ENCODE measurements at places on chromosomes 7 and 10.

- DNase-seq = no peak
Measured at GRCh38 chr10:78148216-78148960, 114.7 kb downstream of the RPS24 start.

- DNase-seq = no peak
Measured at GRCh38 chr10:17913604-17914003, 38.1 kb upstream of the SLC39A12 start.

DNA sequence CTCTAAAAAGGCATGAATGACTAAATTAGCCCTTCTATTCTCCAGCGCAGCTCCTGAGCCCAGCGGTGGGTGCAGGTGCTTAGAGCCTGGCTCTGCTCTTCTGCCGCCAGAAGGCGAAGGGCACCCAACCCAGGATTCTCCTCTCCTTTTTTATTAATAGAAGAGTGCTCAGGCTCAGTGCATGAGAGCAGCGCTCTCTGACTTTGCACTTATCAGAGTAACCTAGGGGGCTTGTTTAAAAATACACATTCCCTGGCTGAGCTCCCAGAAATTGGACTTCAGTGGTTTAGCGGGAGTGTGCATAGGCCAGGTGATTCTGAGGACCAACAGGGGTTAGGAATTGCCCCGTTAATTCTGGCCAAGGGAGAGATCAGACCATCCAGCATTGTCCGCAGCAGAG lies 1.7 kb upstream of the PFKP start:
- no peak for DNase-seq

DNA sequence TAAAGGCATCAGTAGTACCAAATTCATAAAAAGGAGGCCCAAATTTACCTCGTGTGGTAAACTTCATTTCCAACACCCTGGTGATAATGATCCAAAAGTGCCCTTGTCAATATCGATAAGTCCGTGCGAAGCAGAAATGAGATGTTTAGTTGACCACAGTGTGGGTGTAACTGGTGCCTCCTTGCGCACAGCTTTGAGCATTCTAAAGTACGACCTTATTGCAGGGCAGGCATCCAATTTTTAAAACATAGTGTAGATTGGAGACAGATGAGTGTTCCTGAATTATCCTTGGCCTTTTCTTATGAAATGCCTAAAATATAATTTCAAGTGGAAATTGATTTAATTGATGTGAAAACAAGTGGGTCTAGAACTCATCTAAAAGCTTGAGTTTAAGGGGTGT lies 248.4 kb downstream of the TRIL start:
- DNase-seq = no peak

DNA sequence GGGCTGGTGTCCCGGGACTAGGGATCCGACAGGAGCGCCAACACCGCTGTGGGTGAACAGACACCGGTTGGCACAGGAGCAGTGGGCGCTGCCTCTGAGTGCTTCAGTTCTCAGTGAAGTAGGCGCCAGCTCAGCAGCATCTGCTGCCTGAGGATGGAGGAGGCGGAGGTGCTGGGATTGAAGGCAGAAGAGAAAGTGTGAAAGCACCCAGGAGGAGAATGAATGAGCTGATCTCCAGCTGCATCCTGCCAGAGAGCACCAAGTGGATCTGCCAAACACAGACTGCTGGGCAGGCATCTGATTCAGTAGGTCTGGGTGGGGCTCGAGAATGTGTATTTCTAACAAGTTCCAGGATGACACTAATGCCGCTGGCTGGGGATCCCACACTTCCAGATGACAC lies 74.5 kb downstream of the LANCL2 start:
- no peak for DNase-seq

DNA sequence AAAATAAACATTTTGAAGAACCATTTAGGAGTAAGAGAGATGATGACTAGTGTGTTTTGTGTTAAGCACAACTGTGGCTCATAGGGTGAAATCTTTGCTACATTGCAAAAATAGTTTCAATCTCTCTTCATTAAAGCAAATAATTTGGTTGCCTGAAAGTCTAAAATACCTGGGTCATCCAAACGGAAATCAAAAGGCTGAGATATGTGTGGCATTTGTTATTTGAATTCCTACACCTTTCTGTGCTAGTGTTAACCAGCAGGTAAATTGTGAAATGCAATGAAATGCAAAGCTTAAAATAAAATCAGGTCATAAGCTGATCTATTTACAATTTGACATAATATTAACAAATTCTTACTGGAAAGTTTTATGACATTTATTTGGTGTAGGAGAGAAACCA lies 40.9 kb upstream of the SEMA3E start:
- no peak for DNase-seq

DNA sequence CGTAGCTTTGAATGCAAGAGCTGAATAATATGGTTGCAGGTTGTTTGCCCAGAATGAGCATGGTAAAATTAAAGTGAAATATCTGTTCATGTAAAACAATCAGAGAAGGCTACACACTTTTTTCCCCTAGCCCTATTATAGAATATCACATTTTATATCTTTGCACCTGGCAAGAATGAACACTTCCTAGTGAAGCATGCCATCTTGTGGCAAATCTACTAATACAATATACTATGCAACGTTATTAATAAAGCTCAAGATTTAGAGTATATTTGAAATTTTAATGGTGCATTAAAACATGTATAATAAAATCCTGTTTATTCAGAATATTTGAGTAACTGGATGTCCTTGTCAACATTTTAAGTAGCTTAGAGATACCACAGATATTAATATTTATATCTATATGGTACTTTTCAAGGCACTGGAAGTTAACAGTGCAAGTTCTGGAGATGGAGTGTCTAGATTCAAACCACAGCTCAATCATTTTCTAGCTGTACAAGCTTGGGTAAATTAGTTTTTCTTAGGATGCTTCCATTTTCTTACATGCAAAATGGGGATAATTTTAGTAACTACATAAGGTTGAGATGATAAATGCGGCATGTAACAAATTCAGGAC lies 643.1 kb upstream of the SEMA3D start:
- no peak for DNase-seq

- DNase-seq = no peak
Measured at GRCh38 chr10:30804478-30805055, 175.0 kb upstream of the LYZL2 start.

DNA sequence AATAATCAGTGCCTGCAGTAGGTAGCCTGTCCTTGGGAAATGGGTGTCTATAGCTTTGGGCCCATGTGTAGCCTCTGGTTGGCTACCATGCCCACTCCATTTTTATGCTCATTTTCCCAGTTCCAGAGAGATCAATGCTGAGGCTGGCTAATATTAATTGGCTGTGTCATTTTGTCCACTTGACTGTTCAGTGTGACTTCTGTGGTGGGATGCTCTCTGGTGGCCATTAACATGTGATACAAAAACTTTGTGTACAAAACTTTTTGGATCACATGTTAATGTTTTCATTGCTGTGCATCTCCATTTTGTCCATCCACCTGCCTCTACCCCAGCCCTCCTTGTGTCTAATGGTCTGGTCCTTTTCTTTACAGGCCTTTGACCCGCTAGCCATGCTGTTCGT lies 22.7 kb downstream of the VIM start:
- no peak for DNase-seq

DNA sequence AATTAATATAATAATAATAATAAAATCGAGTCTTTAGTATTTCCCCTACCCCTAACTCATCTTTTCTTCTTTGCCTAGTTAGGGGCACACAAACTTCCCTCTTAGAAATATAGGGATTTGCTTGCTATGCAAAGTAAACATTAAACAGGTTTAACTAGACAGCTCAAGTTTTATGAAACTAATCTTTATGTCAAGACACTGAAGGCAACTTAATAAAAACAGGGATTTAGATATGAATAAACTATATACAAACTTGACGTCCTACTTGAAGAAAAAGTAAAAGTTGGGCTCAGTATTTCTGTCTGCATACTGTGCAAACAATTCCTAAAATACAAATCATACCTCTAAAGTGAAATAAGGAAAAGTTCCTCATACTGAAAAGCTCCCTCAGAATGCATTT lies 52.1 kb upstream of the CAV2 start:
- DNase-seq = no peak

DNA sequence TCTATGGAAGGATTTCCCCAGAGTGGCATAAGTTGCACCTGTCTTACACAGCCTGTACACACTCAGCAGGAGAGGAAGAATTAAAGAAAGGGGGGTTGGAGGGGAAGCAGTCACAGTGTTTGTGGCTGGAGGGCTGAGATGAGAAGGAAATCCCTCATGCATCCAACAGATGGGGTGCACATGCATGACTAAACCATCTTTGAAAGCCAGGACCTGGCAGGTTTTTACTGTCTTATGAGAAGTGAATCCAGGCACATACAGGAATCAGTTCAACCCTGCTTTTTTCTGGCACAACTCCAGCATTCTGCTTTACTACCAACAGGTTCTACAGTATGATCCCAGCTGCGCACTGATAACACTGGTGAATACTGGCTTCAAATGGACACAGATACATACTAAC lies 107.7 kb downstream of the CACNA2D1 start:
- DNase-seq = no peak

GRCh38 chr7:107332488-107333269 lies 137.2 kb upstream of the GPR22 start:
- DNase-seq = no peak

GRCh38 chr10:104084482-104085142 lies 1.1 kb downstream of the COL17A1 start:
- no peak for DNase-seq

- DNase-seq = no peak
Measured at GRCh38 chr10:124942317-124943169, 620 bp downstream of the ZRANB1 start.

DNA sequence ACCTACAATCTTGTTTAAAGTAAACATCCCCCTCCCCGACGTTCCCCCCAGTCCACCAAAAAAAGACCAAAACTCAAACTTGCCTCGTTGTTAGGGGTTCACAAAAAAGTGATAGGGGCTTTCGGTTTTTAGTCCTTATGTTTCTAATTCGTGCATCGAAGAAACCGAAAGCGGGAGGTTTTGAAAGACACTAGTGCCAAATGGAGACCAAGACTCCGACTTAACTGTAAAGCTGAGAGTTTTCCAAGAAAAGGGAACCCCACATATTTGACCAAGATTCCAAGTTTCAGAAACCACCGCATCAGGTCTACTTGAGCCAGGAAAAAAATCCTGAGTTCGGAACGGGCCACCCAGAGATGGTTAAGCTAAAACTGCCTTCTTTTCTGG lies 534 bp downstream of the PSMA2 start:
- no peak for DNase-seq

DNA sequence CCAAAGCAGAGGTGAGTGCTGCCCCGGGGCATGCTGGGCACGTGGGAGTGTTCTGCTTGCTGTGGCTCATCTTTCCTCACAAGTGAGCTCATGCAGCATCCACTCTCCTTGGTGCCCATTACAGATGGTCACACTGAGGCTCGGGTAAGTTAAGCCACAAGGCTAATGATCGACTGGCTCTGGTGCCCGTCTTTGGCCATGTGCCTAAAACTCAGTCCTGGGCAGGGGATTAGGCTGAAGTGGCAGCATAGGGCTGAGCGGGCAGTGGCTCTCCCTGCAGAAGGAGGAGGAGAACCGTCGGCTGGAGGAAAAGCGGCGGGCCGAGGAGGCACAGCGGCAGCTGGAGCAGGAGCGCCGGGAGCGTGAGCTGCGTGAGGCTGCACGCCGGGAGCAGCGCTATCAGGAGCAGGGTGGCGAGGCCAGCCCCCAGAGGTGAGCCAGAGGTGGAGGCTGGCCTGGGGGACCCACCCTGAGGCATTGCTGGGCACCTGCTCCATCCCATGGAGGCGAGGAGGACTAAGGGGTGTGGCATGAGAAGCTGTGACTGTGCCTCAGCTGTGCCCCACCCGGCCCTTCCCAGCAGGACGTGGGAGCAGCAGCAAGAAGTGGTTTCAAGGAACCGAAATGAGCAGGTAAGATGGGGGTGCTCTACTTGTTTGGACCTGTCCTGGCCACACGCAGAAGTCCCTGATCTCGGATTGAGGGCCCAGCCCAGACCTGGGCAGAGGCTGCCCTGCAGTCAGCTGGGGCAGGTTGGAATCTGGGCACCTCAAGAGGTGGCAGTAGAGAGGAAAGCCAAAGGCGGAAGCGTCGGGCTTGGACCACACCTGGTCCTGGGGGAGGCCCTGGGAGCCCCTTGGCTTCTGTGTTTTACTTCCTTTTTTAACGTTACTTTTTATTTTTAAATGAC lies 7.3 kb downstream of the PGAM2 start:
- no peak for DNase-seq

DNA sequence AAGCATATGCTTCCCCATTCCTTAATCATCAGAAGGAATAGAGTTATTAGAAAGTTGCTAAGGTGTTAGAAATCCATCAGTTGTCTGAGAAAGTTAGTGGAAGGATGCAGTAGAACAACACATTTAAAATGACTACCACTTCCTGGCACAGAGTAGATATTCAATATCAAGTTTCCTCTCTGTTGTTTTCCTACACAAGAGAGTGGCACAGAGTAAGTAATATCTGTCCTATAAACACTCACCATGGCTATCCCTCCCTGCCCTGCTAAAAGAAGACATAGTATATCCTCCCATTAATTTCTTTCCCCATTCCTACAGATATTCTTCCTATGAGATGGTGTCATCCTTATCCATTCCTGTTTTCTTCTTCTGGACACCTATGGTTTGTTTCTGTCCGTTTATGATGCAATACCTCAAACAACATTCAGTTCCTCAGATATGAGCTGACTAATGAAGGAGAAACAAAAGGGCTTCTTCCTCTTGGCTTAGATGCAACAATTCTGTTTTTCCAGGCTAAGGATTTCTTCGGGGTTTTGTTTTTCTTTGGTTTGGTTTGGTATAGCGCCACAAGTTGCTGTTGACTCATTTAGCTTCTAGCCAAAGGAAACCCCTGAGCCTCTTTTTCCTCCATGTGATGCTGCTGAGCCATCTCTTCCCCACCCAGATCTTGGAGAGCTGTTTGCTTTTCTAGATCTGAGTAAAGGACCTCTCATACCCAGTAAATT lies 32.9 kb upstream of the BPGM start:
- DNase-seq = peak; percentile 9

GRCh38 chr7:100091411-100092181 lies 2.8 kb downstream of the COPS6 start:
- DNase-seq = peak; percentile 23

DNA sequence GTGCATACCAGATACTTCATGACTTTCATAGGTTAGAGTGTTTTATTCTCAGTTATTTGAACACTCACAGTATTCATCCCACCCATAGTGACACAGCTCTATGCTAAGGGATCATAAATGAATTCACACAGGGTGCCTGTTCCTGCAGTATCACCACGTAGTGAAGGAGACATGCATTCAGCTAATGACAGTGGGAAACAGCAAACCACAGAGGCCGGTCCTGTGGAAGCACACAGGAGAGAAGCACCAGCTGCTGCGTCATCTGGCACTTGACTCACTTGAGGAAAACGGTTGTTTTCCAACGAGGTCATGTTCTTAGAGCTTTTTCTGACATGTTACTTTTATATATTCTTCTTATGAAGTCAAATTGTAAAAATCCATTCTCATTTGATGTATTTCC lies 73.0 kb downstream of the UBE3C start:
- DNase-seq = no peak

DNA sequence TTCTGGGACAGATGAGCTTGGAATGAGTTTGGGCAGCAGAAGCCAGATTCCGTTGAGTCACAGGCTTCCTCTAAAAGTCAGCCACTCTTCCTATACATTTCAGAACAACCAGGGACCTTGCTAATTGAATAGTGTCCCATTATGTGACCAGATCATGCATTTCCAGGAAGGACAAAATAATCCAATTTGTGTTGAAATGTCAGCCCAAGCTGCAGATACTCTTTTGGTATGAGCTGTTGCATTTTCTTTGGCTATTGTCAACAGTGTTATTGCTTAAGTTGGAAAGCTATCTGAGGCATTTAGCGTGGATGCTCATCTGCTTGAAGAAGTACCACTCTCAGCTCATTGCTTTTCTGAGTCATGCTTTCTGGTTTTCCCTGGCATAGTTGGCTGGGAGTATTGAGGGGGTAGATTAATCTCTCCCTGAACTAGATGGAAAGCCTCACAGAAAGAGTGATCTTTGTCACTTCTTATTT lies 223.7 kb upstream of the HABP2 start:
- no peak for DNase-seq

GRCh38 chr7:121547544-121548092 lies 151.5 kb upstream of the FAM3C start:
- no peak for DNase-seq
